ENCODE measurements at places on chromosomes 1 and 21.

DNA sequence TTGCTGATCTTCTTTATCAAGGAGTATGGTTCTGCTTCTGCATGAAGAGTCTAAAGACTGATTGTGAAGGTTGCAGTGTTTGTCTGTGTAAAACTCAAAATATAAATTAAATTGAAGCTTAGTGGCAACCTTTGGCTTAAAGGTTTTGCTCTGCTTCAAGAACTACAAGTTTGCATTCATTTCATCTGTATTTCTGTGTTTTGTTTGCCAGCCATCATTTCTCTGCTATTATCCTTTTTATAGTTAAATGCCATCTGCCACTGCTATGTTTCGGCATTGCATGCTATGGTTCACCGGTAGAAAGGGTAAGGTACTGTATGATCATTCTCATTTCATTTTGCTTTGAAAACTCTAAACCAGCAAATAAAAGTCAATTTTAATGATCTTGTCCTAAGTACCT, 52.9 kb downstream of the OSBPL9 start:
- no peak for DNase-seq

DNA sequence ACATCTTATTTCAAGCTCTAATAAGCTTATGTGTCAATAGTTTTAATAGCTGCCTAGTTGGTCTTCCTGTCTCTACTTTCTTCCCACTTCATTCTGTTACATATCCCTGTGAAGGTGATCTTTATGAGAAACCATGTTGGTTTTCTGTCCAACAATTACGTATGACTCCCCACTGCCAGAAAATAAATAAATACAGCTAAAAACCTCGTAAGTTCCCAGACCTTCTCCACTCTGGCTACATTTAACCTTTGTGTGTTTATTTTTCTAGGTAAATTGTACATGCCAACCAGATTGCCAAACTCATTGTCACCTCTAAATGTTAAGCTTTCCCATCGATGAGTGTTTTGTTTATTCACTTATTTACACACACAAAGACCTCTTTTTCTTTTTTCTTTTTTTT, 147.2 kb downstream of the CRB1 start:
- DNase-seq, result no peak

DNA sequence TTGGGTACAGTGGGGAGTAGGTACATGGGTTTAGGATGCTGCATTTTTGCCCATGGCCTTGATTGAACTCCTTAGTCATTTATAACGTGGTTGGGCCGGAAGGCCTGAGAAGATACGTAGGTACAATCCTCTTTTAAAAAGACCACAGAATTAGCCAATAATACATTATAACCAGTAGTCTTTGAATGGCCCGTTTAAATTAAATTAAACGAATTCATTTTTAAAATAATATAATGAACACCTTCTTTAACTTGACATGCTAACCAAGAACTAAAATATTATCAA, 20.1 kb upstream of the ADAR start:
- DNase-seq, result no peak

GRCh38 chr1:99986656-99987225, 16.9 kb downstream of the SLC35A3 start:
- no peak for DNase-seq

GRCh38 chr1:245172026-245172425, 17.2 kb downstream of the KIF26B start:
- no peak for DNase-seq

- DNase-seq, result no peak
Measured at GRCh38 chr1:240399381-240399780, 212.6 kb downstream of the GREM2 start.

DNA sequence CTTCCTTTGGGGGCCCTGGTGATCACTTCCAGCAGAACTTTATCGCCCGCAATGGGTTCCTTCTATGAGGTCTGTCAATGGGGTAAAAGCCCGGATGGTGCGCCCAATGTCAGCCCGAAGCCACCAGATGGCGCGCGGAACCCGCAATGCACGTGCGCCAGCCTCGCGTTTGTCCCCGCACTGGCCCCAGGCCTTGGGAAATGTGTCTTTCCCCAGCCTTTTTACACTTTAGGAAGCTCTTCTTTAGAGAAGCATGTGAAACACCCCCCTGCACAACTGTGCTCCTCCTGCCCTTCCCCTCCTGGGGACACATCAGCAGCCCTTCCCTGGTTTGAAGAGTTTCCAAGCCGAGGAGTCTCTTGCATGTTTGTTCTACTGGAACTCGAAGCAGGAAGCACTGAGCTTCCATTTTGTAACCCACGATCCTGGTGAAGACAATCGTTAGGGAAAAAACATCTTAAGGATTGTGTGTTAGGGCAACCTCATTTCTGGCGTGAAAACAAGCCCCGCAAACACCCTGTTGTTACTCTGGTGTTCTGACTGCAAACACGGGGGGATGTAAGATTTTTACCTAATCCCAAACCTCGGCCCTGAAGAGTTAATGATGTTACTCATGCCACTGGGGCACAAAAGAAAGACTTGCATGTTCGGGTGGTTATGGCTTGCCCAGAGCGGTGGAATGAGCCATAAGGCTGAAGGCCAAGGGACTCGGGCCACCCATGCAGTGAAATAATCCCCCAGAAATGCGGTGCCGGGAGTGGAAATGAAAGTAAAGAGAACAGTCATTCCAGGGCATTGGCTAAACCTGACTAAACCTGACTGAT, 20.4 kb upstream of the TARBP1 start:
- DNase-seq, result peak; percentile 47
